Subcutaneous adipose tissue (tissue), 4 donors: ENCODE measurements at places on chromosomes 7 and 10. TPM values are rescaled to one million over a fixed set of nuclear protein-coding genes. Genes with fewer than 3 reads are reported as not detected.

PBLD gene
- 7.7 TPM for total RNA-seq

AOAH gene
- total RNA-seq: 4.6 TPM

SND1 gene
- total RNA-seq: 98.3 TPM

CAMK2B gene
- total RNA-seq: 0.44 TPM

CALML3 gene
- not detected for total RNA-seq

ELN gene
- 29.6 TPM for total RNA-seq

UTF1 gene
- not detected for total RNA-seq

EEPD1 gene
- 57.3 TPM for total RNA-seq

IRF5 gene
- total RNA-seq: 20.9 TPM

FLNC gene
- 10.3 TPM for total RNA-seq

FZD8 gene
- 0.82 TPM for total RNA-seq

HACD1 gene
- total RNA-seq: 16.0 TPM

ENKUR gene
- 0.17 TPM for total RNA-seq

GRM3 gene
- total RNA-seq: not detected

OPN1SW gene
- total RNA-seq: not detected

PROSER2 gene
- total RNA-seq: 8.1 TPM
